ENCODE measurements at places on chromosomes 3 and 15.
A peak's percentile ranks its signal among the peaks of the same experiment; 100 is the strongest.

- DNase-seq: no peak
Observed at GRCh38 chr3:58120075-58120812, 90.5 kb downstream of the DNASE1L3 start.

GRCh38 chr15:26771578-26772153, 1.2 kb downstream of the GABRB3 start:
- no peak for DNase-seq

GRCh38 chr3:124091716-124092115, 99.8 kb upstream of the ROPN1 start:
- no peak for DNase-seq

DNA sequence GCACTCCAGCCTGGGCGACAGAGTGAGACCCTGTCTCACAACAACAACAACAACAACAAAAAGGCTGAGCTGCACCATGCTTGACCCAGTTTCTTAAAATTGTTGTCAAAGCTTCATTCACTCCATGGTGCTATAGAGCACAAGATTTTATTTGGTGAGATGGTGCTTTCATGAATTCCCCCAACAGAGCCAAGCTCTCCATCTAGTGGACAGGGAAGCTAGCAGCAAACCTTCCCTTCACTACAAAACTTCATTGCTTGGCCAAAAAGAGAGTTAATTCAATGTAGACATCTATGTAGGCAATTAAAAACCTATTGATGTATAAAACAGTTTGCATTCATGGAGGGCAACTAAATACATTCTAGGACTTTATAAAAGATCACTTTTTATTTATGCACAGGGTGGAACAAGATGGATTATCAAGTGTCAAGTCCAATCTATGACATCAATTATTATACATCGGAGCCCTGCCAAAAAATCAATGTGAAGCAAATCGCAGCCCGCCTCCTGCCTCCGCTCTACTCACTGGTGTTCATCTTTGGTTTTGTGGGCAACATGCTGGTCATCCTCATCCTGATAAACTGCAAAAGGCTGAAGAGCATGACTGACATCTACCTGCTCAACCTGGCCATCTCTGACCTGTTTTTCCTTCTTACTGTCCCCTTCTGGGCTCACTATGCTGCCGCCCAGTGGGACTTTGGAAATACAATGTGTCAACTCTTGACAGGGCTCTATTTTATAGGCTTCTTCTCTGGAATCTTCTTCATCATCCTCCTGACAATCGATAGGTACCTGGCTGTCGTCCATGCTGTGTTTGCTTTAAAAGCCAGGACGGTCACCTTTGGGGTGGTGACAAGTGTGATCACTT, 2.0 kb downstream of the CCR5 start:
- no peak for DNase-seq

GRCh38 chr3:123789760-123790159, 94.4 kb downstream of the MYLK start:
- no peak for DNase-seq

- DNase-seq: no peak
Observed at GRCh38 chr3:27613846-27614500, 108.2 kb downstream of the EOMES start.

- no peak for DNase-seq
Observed at GRCh38 chr3:168671091-168671490, 575.4 kb upstream of the GOLIM4 start.

- DNase-seq: no peak
Observed at GRCh38 chr15:74995779-74996765, 709 bp downstream of the SCAMP5 start.

GRCh38 chr3:115085197-115085865, 61.8 kb downstream of the ZBTB20 start:
- no peak for DNase-seq

GRCh38 chr3:31533169-31534064, 692 bp downstream of the STT3B start:
- DNase-seq: peak; percentile 29

GRCh38 chr3:11624161-11624560, 19.6 kb downstream of the VGLL4 start:
- peak; percentile 43 for DNase-seq

- no peak for DNase-seq
Observed at GRCh38 chr15:63000706-63001105, 41.8 kb upstream of the TPM1 start.

DNA sequence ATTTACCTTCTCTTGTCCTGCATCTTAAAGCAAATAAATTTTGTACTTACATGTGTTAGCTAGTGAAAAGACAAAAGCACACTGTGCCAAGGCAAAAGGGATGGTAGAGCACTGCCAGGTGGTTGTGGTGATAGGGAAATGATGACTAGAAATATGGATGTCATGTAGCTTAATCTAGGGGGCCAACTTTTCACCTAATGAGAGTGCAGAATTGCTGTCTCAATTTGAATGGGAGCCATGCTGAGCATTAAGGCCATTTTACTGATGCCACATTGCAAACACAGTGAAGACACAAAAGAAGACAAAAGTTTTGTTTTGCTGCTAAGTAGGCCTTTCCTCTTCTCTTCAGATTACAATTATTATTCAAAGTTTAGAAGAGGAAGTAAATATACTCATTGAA, 274.7 kb downstream of the PDCD6IP start:
- no peak for DNase-seq

GRCh38 chr3:13927295-13927694, 47.4 kb upstream of the WNT7A start:
- DNase-seq: no peak

DNA sequence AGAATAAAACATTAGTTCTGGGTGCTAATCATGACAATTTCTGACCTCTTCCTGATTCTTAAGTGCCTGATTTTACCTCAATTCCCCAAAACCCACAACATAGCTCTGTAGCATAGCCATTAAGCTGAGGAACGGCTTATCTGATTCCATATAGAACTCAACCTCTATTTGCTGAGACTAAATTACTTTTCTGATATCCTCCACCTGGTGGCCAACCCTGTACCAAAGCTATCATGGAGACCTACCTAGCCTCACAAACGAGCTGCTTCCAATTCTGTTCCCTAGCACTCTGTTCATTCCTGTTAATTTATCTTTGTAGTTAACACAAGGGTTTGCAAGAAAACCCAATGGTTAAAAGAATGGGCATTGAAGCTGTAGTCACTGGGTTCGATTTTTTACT, 245.2 kb downstream of the PLOD2 start:
- no peak for DNase-seq

- DNase-seq: no peak
Observed at GRCh38 chr3:138384531-138384930, 36.2 kb downstream of the MRAS start.

GRCh38 chr3:127479449-127479848, 111.1 kb downstream of the TPRA1 start:
- no peak for DNase-seq

All from stimulated activated CD4-positive, alpha-beta T cell treated with anti-CD3 and anti-CD28 coated beads, TNF-alpha, amount 100 ng/mL, for 4 hours (primary cell).